ENCODE measurements at places on chromosomes 12 and 14.

GRCh38 chr12:98085046-98085755 lies 430.2 kb upstream of the TMPO start:
- no peaks in the 10 kb centered on the region for H3K36me3 ChIP-seq
- no peak overlapping the region for H3K4me3 ChIP-seq
- H3K27me3 ChIP-seq, result no peaks in the 10 kb centered on the region
- H3K4me1 ChIP-seq, result no peaks in the 10 kb centered on the region
- H3K27ac ChIP-seq, result no peak overlapping the region

DNA sequence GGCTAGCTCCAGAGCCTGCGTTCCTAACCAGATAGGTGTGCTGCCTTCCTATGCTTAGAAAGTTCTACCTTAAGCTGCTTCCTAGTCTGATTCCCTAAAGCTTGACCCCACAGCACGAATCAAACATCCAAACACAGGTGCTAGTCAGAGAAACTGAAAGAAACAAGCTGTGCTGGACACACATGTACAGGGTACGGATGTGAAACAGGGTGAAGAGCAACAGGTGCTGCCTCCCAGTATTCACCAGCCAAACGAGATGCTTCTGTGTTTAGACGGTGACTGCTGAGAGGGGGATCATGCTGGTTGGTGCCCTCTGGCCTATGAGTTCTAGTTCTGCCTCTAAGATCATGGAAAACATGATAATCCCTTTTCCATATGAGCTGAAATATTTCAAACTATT lies 105.3 kb downstream of the GRIP1 start:
- H3K27me3 ChIP-seq, result no peaks in the 10 kb centered on the region
- no peak overlapping the region for H3K4me3 ChIP-seq
- no peaks in the 10 kb centered on the region for H3K36me3 ChIP-seq
- H3K4me1 ChIP-seq, result no peaks in the 10 kb centered on the region
- no peak overlapping the region for H3K27ac ChIP-seq
- DNase-seq, result no peak

DNA sequence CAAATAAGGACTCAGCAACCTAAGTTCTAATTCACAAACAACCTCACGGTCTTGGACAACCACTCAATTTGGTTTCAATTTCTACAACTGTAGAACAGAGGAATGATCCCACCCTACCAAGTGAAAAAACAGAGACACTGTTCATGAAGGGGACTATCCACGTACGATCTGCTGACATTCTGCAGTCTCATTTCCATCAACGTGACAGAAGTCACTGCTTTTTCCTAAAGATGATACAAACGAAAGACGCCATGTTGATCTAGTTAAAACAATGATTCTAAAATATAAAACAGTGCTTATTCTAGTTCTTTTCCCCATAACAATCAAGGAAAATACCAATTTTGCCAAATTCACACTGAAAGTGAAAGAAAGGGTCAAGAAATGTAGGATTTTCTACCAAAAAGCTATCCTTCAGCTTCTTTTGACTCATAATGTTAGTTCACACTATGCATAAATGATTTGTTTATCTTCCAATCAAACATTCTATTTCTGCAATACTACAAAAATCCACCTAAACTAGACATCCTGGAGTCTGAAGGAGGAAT lies 38.1 kb downstream of the CORO1C start:
- H3K36me3 ChIP-seq, result peaks cover 22% of the 10 kb centered on the region
- peaks cover 77% of the 10 kb centered on the region for H3K4me1 ChIP-seq
- no peak overlapping the region for H3K4me3 ChIP-seq

DNA sequence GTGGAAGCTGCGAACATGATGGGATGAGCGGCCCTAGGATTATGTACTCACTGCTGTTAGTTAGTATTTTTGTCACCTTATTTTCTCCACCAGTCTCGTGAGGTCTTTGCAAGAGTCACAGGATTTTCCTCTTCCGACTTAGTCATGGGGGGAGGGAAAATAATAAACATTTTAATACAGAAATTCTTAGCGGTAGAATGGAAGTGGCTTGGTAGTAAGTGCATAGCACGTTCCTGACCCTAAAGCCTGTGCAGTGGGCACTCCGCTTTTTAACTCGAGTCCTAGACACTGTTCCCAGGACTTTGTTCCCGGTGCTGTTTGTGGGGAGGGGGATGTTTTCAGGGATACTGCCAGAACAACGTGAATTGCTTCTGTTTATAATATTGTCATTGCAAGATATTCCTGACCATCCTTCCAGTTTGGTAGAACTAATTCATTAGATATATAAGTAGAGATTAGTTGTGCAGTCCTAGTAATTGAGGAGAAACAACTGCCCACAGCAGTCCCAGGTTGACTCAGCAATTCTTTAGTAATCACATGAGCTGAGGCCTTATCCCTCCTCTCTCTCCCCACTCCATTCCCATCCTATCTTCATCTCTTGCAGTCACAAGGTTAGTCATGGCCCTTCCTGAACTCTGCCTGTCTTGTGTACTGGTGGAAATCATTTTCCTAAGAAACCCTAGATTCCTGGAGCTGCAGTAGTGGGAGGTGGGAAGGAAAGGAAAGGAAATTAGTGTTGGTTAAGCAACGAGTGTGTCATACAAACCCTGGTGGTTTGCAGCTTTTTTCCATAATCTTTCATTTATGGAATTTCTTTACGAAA lies 799 bp downstream of the SLC38A6 start:
- no peaks in the 10 kb centered on the region for H3K27me3 ChIP-seq
- DNase-seq, result no peak
- H3K27ac ChIP-seq, result peak overlapping the region; percentile 51
- peak overlapping the region; percentile 67 for H3K4me3 ChIP-seq
- peaks cover 19% of the 10 kb centered on the region for H3K4me1 ChIP-seq

DNA sequence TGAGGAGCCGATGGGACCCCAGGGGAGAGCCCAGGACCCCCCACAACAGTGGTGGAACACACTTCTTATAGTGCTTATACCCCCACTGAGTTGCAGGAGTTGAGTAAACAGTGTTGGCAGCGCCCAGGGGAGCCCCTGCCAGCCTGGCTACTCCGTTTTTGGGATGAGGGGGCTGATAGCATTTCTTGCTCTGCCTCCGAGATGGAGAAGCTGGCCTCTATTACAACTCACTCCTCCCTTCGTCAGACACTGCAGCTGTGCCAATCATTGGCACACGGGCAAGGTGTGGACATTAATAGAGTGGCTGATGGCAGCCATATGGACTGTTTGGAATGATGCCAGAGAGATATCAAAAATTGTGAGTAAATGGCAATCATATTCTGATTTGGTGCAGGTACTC lies 94.9 kb upstream of the TMPO start:
- H3K4me3 ChIP-seq, result no peak overlapping the region
- peaks cover 26% of the 10 kb centered on the region for H3K4me1 ChIP-seq
- H3K27me3 ChIP-seq, result no peaks in the 10 kb centered on the region
- no peak overlapping the region for H3K27ac ChIP-seq
- no peaks in the 10 kb centered on the region for H3K36me3 ChIP-seq

GRCh38 chr12:109331301-109331952 lies 16.3 kb upstream of the MYO1H start:
- DNase-seq, result no peak
- no peak overlapping the region for H3K4me3 ChIP-seq
- no peaks in the 10 kb centered on the region for H3K4me1 ChIP-seq

GRCh38 chr14:20683891-20684661 lies at the start of gene RNASE4:
TSS of gene RNASE4 (plus strand) at chr14:20684560. CDS start at chr14:20699372, 14,812 bp downstream.
- H3K4me3 ChIP-seq, result peak within 1 kb of the TSS; percentile 80
- peak; percentile 94 for DNase-seq
- no peaks in the 10 kb centered on the region for H3K36me3 ChIP-seq
- H3K27me3 ChIP-seq, result no peaks in the 10 kb centered on the region
- H3K4me1 ChIP-seq, result peaks cover 3% of the 10 kb centered on the region
- peak within 1 kb of the TSS; percentile 92 for H3K27ac ChIP-seq

- H3K27me3 ChIP-seq, result no peaks in the 10 kb centered on the region
- H3K4me3 ChIP-seq, result no peak overlapping the region
- no peaks in the 10 kb centered on the region for H3K4me1 ChIP-seq
- no peak for DNase-seq
Measured at GRCh38 chr12:56242986-56243385, 13.1 kb downstream of the SLC39A5 start.

DNA sequence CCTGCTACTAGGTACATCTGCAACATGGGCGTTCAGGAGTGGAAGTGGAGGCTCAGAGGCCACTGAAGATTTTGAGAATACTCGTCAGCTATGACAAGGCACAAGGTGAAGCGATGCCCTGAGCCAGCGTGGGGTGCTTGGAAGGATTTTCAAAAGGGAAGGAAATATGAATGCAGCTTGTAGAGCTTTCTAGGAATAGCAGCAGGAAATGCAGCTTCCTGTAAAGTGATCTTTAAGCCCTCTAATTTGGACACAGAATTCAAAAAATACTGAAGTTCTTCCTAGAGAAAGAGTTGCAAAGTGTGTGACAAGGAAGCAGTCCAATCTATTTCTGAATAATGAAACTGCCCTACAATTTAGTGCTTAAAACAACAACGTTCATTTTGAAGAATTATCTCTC lies 13.2 kb upstream of the C1S start:
- no peaks in the 10 kb centered on the region for H3K27me3 ChIP-seq
- H3K36me3 ChIP-seq, result no peaks in the 10 kb centered on the region
- DNase-seq, result no peak
- no peak overlapping the region for H3K27ac ChIP-seq

Data from RWPE2 (cell line).